Common myeloid progenitor, CD34-positive (primary cell): ENCODE measurements at places on chromosomes 5 and 9.

GRCh38 chr5:43677253-43677652 lies 74.3 kb downstream of the NNT start:
- no peak for DNase-seq

- no peak for DNase-seq
Observed at GRCh38 chr5:79745255-79745654, 55.6 kb downstream of the CMYA5 start.

DNA sequence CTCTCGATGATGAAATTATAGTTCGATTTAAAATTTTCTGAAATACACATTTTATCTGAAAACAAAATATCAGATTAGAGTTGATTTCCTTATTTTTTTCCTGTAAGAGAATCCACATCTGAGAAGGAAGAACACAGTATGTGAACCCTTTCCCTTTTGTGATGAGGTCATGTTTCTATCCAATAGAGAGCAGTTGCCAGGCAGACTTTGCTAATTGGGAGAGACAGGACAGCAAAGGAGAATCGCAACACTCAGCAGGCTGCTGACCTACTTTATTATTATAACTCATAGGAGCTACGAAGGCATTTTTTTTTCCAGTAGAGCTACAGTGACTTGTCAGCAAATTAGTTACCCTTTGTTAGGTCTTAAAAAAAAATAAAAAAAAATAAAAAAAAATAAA lies 242.1 kb downstream of the HCN1 start:
- DNase-seq, result peak; percentile 1

DNA sequence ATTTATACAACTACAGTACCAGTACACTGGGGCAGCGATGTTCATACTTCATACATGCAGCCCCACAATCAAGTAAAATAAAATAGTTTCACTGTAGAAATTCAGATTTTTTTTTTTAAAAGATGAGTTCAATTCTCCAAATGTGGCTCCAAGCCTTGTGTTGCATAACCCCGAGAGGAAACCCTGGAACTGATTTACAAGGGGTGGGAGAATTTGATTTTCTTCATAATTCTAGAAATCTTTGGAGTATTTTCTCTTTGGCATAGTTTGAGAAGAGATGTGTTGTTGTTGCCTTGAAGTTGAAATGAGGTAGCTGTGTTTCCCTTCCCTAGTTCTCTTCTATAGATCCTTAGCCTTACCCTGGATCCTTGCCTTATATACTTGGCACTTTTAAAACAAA lies 3.1 kb downstream of the RHOBTB3 start:
- no peak for DNase-seq

DNA sequence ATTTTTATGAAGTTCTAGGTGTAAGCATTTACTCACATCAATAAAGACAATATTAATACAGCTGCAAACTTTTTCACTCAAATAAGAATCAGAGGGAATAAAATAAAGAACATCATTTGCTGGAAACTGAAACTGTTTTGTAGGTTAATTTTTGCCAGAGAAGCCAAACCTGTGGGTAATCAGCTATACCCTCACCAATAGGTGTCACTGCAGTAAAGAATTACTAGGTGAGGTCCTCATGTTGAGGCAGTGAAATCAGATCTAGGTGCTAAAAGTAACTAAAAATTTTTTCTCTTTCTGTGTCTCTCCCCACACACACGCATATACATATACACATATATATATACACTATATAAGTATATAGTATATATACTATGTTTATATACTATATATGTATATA lies 1016.3 kb upstream of the SEMA6A start:
- DNase-seq, result peak; percentile 71

- DNase-seq, result no peak
Observed at GRCh38 chr5:68494771-68495170, 279.2 kb downstream of the PIK3R1 start.

DNA sequence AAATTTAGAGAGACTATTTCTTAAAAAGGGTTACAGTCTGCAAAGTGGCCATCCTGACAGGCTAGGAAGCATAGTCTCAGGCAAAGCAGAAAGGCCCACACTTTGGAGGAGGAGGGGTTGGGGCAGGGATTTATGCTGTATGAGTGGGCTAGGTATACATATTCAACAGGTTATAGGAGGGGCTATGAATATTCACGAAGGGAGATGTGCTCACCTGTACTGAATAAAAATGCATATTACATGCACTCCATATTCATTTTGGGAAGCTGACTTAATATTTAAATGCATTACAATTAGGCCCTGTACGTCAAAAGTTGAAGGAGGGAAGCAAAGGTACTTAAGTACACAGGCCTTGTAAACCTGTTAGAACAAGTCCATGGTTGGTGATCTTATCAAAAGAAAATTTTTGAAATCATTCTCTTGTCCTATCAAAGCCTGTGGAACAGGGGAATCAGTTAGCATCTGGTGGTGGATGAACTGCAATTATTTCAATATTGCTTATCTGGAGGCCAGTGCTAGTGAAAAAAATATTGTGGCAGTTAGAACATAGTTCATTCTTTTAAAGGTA lies 1.6 kb downstream of the CENPP start:
- no peak for DNase-seq
